NCI-H2029 treated with DMSO at 0.1 percent for 48 hours (cell line): ENCODE measurements at places on chromosomes 13 and 19.
A peak's percentile ranks its signal among the peaks of the same experiment; 100 is the strongest.

GRCh38 chr19:11191273-11191755 lies 6.0 kb downstream of the KANK2 start:
- no peak for DNase-seq

- DNase-seq: no peak
Observed at GRCh38 chr19:50638600-50638999, 1.1 kb downstream of the SYT3 start.

- DNase-seq: no peak
Observed at GRCh38 chr13:110628952-110629701, 13.8 kb downstream of the NAXD start.

DNA sequence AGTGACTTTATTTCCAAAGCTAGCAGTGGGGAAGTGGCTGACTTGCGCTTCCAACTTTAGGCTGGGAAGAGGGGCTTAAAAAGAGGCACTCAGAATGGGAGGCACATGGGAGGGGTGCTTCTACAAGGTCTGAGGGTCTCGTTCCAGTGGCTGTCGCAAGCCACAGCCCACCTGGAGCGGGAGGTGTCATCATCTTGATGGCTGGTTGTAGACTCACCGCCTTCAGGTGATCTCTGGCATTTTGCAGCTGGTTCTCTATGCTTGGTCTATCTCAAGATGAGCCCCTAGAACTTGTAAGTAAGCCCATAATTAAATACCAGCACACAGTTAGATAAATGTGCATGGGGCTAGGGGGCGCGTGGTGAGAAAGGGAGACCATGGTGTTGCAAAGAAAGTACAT lies 9.2 kb downstream of the TEX29 start:
- DNase-seq: no peak

DNA sequence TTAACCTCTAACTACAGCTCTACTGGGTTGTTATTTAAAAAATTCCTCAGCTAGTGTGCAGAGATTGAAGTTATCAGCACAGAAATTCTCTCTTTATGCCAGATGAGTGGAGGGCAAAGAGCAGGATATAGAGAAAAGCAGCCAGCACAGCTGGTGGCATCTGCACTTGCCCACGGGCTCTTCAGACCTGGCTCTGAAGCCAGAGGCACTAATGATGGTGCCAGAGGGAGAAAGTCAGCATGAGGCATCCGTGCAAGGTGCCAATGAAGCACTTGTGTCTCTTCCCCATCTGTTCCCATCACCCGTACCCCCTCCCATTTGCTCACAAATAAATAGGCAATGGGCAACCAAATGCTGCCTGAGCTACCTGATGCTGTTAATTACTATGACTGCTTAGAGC lies 138.9 kb downstream of the OLFM4 start:
- DNase-seq: no peak

DNA sequence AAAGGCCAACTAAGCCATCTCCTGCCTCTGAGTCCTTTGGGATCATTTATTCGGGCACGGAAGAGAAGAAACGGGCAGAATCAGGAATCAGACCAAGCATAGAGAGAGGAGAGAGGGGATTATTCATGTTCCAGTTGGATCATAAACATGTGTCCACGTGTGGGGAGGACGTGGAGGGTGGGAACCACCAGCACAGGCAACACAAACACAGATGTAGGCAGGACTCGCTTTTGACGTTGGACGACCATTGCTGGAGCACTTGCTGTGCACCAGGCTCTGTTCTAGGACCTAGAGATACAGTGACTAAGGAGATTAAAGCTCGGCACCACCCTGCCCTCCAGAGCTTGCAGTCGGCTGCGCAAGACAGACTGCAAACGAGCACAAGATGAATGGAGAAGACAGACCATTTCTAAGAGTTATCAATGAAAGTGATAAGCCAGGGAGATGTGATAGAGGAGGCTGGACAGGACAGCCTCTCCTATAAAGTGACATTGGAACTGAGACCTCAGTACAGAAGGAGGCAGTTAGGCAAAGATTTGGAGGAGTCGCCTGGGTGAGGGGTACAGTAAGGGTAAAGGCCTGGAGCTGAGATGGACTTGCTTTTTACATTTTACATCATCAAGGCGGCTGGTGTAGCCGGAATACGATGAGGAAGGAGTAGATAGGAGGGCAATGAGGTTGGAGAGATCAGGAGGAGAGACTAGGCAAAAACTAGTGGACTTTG lies 716 bp downstream of the SH2D3A start:
- DNase-seq: no peak

- no peak for DNase-seq
Observed at GRCh38 chr19:49758292-49758691, 4.8 kb downstream of the TSKS start.

- peak; percentile 11 for DNase-seq
Observed at GRCh38 chr13:29594303-29594709, 1.2 kb downstream of the SLC7A1 start.

- DNase-seq: no peak
Observed at GRCh38 chr13:23660249-23660648, 90.0 kb downstream of the TNFRSF19 start.

DNA sequence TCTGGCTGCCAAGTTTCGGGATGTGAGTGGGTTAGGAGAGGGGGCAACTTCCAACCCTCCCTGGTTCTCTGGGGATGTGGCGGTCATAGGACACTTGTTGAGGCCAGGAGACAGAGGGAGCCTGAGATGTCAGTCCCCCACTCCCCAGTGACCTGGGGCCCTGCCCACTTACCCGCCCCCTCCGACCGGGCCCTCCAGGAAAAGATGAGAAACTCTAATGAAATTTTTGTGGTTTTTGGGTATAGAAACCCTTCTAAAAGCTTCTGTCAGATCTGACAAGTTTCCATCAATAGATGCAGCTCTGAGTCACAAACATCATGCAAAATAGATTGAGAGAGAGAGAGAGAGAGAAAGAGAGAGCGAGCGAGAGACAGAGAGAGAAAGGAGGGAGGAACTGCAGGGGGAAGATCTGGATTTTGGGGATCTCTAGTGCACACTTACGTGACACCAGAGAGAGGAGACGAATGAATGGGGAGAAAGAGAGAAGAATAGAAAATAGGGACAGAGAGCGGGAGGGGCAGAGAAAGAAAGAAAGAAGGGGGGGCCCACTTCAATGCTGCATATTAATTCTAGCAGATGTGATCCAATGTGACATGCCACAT lies 94.0 kb downstream of the PTPRS start:
- no peak for DNase-seq

GRCh38 chr19:14089412-14089661 lies 1.2 kb downstream of the SAMD1 start:
- DNase-seq: no peak
